Retina (tissue), 1 donor: ENCODE measurements at places on chromosomes 12 and 14.

- no peak for DNase-seq
These were observed 31.2 kb upstream of the MMP17 start for GRCh38 chr12:131796754-131797587.

- DNase-seq, result peak; percentile 76
These were observed 24.8 kb downstream of the FOS start for GRCh38 chr14:75303381-75303789.

GRCh38 chr12:78315028-78315427 is 484.3 kb downstream of the NAV3 start:
- no peak for DNase-seq

DNA sequence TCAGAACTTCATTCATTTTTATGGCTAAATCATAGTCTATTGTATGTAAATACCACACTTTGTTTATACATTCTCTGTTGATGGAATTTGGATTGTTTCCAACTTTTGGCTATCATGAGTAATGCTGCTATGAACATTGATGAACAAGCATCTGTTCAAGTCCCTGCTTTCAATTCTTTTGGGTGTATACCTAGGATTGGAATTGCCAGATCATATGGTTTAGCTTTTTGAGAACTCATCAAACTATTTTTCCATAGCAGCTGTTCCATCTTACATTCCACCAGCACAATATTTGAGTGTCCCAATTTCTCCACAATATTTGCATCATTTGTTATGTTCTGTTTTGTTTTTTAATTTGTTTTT is 52.3 kb upstream of the CCND2 start:
- no peak for DNase-seq

DNA sequence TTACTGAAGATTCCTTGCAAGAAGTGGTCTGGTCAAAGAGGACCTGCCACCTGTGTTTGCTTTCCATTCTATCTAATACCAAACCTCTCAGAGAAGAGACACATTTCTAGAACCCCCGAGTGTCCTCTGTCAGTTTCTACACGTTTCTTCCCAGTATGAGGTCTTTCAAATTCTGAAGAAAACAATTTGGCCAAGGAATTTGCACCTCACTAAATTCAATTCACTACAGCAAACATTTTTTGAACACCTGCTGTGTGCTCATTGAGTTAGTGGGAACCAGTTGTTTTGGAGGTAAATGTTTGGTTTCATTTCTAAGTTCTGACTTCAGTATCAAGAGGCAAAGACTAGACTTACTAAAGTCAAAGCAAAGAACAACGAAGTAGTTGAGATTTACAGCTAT is 19.4 kb downstream of the GPR19 start:
- no peak for DNase-seq

DNA sequence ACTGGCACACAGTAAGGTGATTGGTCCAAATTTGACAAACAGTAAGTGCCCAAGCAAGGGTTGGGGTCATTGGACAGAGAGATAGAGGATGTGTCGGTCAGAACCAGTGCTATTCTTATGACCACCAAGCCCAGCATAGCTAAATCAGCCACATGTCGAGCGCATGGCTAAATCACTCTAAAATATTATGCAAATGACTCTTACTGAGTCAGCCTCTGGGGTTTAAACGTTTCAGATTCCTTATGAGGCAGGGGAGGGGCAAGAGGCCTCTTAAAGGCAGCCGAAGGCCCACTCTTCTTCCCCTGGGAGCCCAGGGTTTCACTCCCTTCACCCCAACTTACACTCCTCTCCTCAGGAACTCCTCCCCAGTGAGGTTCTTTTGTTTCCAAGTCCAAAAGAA is 603 bp upstream of the ENDOU start:
- DNase-seq, result no peak

- no peak for DNase-seq
These were observed 9.0 kb upstream of the CPNE6 start for GRCh38 chr14:24062216-24062980.

DNA sequence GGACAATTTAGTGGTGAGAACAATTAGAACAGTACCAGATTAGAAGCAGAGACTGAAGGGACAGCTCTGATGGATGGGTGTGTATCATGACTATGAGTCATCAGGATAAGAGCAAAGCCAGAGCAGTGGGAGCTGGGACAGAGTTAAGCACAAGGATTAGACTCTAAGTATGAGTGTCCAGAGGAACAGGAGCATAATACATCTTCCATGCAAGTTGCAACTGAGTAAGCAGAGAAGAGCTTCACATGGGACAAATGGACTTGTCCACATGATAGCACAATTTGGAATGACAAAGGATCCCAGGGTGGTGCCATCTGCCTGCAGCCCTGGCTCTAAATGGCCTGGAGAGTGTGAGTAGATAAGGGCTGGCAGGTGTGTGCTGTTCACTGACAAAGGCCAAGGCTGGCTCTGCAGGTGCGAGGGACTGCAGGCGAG is 226.4 kb upstream of the CAND1 start:
- no peak for DNase-seq
